ENCODE measurements at places on chromosomes 6 and 20.

- DNase-seq: no peak
Observed at GRCh38 chr20:60087563-60088105, 129.4 kb downstream of the CDH26 start.

GRCh38 chr6:153125032-153125431 is 6.0 kb downstream of the RGS17 start:
- no peak for DNase-seq

GRCh38 chr6:138882369-138883017 is 86.6 kb downstream of the ECT2L start:
- no peak for DNase-seq

DNA sequence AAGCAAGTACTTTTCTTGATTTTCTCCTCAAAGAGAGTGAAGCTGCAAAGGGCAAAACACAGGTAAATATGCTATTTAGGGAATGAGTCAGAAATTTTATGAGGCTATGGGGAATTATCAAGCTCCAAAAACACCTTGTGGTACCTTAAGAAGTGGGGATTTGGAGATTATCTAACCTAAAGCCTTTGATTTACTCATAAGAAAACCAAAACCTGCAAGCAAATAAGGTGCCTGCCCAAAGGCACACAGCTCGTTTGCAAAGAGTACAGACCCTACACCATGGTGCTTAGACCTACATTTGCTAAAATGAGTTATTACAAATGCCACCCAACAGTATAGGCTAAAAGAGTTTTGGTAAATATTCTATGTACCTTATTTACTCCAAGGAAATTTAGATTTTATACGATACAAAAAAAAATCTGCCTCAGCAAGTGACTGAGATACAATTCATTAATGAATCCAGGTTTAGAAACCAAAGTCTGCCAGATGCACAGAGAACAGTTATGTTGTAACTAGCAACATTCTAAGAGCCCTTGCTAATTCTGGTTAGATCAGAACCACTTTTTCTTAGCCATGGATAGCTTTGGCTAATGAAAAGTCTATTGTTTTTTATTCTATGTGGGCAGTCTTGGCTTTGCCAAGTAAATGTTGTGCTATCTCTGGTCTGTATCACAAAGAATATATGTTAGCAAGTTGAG is 101.5 kb downstream of the KHDC1L start:
- no peak for DNase-seq

GRCh38 chr6:168183613-168183970 is 104.6 kb upstream of the FRMD1 start:
- DNase-seq: no peak

GRCh38 chr6:67358241-67358640 is 1276.8 kb upstream of the ADGRB3 start:
- DNase-seq: no peak

DNA sequence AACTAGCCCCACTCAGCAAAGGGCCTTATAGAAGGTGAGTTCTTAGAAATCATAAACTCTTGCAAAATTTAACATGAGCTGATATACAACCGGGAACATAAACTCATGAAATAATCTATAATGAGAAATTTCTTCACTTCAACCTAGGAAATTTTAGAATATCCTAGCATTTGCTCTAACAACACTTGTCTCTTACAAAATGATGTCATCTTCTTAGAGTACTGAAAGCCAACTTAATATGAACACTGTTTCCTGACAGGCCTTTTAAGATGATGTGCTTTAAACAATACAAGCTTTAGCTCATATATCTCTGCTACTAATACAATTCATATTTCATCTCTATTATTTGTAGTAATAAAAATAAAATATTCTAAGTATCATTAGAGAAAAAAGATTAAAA is 932 bp downstream of the PACRG start:
- no peak for DNase-seq

DNA sequence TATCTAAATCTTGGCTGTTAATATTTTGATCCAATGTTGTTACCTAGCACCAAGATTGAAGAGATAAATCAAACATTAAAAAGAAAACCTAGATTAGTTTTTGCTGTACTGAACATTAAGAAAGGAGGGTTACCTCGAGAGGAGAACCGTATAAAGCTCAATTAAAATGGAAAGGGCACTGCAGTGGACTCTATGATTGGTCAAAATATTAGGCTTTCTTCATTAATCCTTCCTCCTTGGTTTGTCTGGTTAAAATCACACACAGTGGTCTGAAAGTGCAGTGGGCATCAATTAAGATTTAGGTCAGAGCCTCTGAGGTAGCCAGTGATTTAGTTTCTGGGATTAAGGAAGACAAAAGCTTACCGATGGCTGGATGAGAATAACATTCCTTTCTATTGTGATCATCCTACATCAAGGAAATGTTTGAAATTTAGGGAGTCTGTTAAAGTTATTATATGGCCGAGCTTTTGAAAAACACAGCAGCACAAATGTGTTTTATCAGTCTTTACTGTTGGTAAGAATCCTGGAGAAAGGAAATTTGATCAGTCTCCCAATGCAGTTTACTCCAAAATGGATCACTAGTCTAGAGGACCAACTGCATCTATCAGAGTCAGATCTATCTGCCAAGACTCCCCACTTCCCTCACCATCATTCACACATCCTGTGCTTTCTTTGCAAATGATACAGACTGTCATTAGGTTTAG is 134.6 kb upstream of the NEDD9 start:
- no peak for DNase-seq

DNA sequence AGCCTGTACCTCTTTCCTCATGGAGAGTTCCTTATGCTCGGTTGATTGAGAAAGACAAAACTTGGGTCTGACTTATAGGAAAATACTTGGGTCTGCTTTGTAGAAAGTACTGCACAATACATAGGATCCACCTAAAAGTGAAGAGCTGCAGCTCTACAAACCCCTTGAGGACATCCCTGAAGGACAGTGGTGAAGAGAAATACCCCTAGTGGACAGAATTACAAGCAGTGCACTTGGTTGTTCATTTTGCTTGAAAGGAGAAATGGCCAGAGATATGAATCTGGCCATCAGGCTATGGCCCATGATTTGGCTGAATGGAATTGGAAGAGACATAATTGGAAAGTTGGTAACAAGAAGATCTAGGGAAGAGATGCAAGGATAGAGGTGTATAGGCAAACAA is 8.3 kb downstream of the CD24 start:
- no peak for DNase-seq

- no peak for DNase-seq
Observed at GRCh38 chr20:52139986-52140385, 51.6 kb downstream of the ZFP64 start.

- peak; percentile 99 for DNase-seq
Observed at GRCh38 chr6:107716688-107717089, 107.4 kb downstream of the SCML4 start.

GRCh38 chr6:28383235-28384142 is 16.1 kb downstream of the ZSCAN12 start:
- DNase-seq: peak; percentile 71

- DNase-seq: no peak
Observed at GRCh38 chr6:106037060-106037459, 49.1 kb upstream of the PRDM1 start.

DNA sequence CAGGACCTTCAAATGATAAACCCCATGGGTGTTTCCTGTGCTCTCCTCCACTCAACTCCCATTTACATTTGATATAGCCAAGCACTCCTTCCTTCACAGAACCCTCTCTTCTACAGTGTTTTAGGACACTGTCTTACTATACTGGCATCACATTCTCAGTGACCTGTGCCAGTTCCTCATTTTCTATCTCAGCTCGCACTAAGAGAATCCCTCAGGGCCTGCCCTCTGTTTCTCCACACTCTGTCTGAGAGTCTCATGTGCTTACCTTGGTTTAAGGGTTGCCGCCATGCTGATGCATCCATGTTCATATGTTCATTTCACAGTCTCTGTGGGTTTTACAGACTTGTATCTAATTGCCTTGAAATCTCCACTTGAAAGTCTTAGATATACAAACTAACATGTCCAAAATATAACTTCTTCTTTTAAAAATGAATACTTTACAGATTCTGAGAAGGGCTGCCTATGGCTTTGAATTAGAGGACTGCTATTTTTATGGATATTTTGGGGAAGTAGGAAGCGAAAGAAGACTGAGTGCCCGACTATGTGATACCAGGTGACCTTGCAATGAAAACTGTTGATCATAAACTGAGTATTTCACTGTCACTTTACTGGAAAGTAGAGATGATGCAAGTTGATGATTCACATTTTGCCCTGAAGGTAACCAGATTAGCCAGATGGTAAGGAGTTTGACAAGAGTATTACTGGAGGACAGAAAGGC is 153.1 kb upstream of the SIM1 start:
- DNase-seq: peak; percentile 38

DNA sequence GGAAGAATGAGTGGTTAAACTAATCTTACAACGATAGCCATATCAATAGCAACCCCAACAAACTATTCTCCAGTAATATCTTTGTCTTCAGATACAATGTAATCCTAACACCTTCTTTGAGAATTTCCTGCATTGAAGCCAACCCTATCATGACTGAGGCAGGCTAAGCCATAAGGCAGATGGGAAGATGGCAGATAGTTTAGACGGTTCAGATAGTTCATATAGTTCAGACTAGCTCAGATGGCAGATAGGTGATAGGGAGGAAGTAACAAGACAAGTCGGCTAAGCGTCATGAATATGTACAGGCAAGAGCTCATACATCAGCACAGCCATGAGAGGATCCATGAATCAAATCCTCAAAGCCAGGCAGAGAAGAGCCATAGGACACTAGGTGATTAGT is 39.1 kb upstream of the BEND6 start:
- no peak for DNase-seq

DNA sequence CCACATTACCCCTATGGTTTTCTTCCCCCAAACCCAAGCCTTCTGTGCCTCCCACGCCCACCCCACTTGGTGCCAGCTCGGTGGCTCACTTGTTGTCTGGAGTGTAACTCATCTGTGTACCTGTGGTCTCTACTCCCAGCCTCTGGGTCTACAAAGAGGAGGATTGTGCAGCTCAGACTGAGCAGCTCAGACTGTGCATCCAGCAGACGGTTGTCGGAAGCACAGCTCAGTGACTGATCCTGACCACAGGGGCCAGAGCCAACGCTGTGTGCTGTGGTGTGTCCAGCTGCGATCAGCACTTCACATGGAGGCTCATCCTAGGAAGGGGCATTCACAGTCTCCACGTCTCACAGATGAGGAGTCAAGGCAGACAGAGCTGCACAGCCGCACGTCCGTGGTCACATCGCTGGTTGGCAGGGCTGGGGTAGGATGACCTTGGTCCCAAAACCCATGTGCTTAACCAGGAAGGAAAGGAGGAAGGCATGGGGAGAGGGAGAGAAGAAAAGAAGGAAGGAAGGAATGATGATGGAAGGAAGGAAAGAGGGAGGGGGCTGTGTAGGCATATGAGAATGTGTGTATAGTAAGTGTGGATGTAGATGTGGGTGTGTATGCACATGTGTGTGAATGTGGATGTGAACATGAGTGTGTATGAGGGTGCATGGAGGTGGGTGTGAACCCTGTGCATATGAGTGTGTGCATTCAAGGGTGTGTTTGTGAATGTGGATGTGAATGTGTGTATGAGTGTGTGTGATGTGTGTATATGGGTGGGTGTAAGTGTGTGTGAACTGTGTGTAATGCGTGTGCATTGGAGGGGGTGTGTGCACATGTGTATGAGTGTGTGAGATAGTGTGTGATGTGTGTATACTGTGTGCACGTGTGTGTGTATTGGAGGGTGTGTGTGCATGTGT is 28.2 kb upstream of the STX16 start:
- DNase-seq: no peak

DNA sequence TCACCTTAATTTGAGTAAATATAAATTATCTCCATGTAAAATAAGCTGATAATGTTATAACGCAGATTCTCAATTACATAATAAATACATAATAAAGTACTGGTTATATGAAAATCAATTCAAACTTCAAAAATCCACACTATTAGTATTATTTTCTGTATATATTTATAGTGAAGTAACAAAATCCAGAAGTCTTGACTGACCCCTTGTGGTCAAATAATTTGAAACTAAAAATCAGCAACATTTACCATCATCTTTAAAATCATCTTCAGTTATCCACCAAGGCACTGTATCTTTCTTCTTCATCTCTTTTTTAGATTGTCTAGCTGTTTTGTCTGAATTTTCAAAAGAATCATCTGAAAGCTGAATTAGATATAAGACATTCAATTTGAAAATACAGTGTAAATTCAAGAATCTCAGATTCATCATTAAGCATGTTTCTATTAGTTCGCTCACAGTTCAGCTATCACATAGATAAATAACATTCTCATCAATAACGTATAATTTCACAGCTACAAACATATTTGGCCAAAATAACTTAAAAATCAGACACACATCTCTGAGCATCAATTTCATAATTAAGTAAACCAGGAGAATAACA is 6.5 kb downstream of the CEP162 start:
- peak; percentile 36 for DNase-seq

- DNase-seq: no peak
Observed at GRCh38 chr6:124200661-124201060, 397.0 kb downstream of the NKAIN2 start.

- DNase-seq: no peak
Observed at GRCh38 chr6:38476141-38476540, 163.6 kb downstream of the BTBD9 start.

- peak; percentile 61 for DNase-seq
Observed at GRCh38 chr6:32867022-32867477, 13.1 kb downstream of the PSMB9 start.

DNA sequence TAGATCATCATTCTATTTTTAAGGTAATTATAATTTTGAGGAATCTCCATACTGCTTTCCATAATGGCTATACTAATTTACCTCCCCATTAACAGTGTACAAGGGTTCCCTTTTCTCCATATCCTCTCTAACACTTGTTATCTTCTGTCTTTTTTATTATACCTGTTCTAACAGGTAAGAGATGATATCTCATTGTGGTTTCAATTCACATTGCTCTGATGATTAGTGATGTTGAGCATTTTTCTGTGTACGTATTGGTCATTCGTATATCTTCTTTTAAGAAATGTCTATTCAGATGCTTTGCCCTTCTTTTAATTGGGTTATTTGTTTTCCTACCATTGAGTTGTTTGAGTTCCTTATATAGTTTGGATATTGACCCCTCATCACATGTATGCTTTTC is 81.6 kb upstream of the SCAF8 start:
- no peak for DNase-seq

DNA sequence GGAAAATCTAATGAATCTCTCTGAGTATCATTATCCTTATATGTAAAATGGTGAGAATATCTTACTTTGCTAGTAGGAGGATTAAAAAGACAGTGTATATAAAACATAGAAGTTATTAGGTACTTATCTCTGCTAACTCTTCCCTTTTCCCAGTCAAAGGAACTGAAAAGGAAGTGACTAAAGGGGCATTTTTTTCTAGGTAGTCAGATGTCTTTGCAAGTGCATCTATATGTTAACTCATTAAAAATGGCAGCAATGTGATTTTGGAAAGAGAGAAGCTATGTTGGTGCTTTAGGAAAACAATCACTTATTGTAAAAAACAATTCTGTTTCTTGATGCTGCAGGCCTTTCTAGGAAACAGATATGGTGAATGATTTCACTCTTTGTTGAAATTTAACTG is 180.9 kb downstream of the SAMD5 start:
- no peak for DNase-seq

GRCh38 chr20:4027590-4028265 is 12.4 kb upstream of the RNF24 start:
- no peak for DNase-seq

GRCh38 chr6:154169193-154169847 is 130.3 kb downstream of the OPRM1 start:
- peak; percentile 99 for DNase-seq

- no peak for DNase-seq
Observed at GRCh38 chr20:32350421-32350820, 7.7 kb upstream of the ASXL1 start.

Data from AML-193 (cell line).